Activated naive CD4-positive, alpha-beta T cell treated with anti-CD3 and anti-CD28 coated beads, Interleukin-2, amount 10 ng/mL, durations not matched to agents 7 days and 5 days (primary cell): ENCODE measurements at places on chromosomes 2 and 18.
A peak's percentile ranks its signal among the peaks of the same experiment; 100 is the strongest.

GRCh38 chr2:219886615-219887014, 259.2 kb downstream of the SLC4A3 start:
- H3K4me1 ChIP-seq = no peaks in the 10 kb centered on the region
- H3K4me3 ChIP-seq = no peak overlapping the region
- no peaks in the 10 kb centered on the region for H3K36me3 ChIP-seq

DNA sequence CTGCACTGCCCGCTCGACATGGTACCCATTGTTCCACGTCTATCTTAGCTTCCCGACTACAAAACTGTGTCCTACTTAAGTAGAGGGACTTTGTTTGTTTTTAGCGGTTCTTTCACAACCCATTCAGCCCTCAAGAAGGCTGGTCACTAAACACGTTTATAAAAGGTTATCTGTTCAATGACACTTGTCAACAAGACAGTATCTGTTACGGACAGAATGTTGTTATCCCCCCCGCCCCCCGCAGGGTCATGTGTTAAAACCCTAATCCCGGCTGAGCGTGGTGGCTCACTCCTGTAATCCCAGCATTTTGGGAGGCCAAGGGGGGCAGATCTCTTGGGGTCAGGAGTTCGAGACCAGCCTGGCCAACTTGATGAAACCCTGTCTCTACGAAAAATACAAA, 40.4 kb upstream of the CREG2 start:
- no peak overlapping the region for H3K27ac ChIP-seq

GRCh38 chr2:172350839-172351479, 76.4 kb upstream of the ITGA6 start:
- peaks cover 15% of the 10 kb centered on the region for H3K27me3 ChIP-seq
- DNase-seq = no peak
- no peaks in the 10 kb centered on the region for H3K4me1 ChIP-seq
- H3K36me3 ChIP-seq = no peaks in the 10 kb centered on the region
- H3K27ac ChIP-seq = no peak overlapping the region

DNA sequence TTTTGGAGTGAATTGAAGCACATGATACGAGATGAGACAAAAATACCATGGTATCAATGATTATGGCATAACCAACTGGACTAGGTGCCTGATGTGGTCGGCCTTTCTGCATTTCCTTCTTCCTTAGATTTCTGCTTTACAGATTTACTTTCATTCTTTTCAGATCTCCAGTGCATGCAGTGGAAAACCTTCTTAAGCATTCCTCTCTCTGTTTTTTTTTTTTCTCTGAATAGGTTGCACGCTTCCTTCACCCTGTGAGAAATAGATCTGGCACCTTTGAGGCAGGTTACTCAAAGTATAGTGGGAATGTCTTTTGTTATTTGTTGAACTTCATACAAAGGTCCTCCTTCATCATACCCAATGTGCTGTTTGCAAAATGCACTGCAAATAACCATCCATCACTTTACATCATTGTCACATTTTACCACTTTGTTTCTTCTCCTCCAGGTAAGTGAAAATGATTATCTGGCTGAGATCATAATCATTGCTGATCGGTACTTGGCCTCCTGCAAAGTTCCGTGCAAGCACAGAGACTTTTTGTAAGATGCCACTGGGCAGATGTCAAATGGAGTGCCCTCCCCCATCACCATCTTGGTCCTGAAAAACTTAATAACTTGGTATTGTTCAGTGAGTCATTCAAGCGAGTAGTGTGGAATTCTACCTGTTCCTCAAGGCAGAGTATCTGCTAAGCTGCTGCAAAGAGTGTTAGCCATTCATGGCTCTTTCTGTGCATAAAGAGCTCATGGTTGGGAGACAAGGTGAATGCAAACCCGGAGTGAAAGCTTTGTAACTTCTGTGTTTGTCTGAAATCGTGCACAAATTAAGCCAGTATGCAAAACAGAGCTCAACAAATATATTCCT, 30.0 kb upstream of the KLHL14 start:
- DNase-seq = no peak
- H3K4me1 ChIP-seq = no peaks in the 10 kb centered on the region
- no peak overlapping the region for H3K27ac ChIP-seq
- H3K27me3 ChIP-seq = no peaks in the 10 kb centered on the region
- H3K36me3 ChIP-seq = no peaks in the 10 kb centered on the region
- H3K4me3 ChIP-seq = no peak overlapping the region

DNA sequence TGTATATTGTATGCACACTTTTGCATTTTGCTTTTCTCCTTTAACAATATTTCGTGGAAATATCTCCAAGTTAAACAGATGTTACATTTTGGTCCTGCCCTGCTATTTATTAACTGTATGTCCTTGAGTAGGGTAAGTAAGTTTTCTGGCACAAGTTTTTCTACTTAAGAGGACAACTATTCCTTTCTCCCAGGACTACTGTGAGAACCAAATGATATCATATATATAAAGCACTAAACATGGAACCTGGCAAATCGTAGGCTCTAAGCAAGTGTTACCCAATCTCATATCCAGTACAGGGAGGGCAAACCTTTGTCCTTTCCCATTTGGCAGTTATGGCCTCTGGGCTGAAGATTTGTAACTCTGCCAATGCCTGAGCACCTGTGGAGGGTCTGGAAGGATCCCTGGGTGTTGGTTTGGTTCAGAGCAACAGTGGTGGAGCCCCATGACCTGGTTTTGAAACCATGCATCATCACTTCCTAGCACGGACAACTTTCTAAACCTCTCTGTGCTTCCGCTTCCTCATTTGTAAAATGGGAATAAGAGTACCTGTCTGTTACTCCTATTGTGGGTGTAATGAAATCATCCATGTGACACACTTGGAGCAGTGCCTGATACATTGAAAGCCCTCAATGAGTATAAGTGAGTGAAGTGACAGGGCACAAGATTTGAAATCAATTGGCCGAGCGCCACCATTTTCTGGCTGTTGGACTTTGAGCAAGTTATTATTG, 28.3 kb upstream of the ICOS start:
- H3K4me1 ChIP-seq = peaks cover 16% of the 10 kb centered on the region
- H3K27me3 ChIP-seq = no peaks in the 10 kb centered on the region
- no peak overlapping the region for H3K27ac ChIP-seq
- H3K36me3 ChIP-seq = peaks cover 2% of the 10 kb centered on the region
- H3K4me3 ChIP-seq = no peak overlapping the region

GRCh38 chr2:47534179-47534919, 131.4 kb downstream of the MSH2 start:
- no peak overlapping the region for H3K4me3 ChIP-seq
- H3K36me3 ChIP-seq = no peaks in the 10 kb centered on the region
- H3K4me1 ChIP-seq = no peaks in the 10 kb centered on the region
- H3K27me3 ChIP-seq = peaks cover 4% of the 10 kb centered on the region
- DNase-seq = no peak
- no peak overlapping the region for H3K27ac ChIP-seq

DNA sequence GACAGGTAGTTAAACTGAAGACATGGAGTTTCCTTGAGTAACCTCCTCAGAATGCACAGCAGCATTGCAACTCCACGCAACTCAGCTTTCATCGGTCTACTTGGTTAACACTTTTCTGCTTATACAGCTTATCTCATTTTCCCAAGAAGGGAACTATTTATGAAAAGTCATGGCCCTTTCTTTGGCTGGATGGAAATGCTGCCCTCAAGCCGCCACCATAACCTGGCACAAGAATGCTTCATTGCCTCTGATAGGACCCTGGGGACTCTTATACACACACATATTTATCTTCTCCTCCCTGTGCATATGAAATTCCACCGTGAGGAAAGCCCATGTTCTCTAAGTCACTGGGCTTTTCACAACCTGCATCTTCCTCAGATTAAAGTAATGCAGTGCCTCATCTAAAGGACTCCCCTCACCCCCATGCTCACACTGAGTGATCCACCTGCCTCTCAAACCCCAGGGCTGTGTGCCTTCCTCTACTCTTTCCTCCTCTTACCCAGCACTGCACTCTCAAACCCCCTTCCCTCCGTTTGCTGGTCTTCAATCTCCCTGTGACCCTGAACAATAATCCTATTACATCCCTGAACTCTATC, 192.0 kb upstream of the HNRNPA3 start:
- no peak overlapping the region for H3K4me3 ChIP-seq
- DNase-seq = no peak
- H3K4me1 ChIP-seq = no peaks in the 10 kb centered on the region
- no peaks in the 10 kb centered on the region for H3K36me3 ChIP-seq

DNA sequence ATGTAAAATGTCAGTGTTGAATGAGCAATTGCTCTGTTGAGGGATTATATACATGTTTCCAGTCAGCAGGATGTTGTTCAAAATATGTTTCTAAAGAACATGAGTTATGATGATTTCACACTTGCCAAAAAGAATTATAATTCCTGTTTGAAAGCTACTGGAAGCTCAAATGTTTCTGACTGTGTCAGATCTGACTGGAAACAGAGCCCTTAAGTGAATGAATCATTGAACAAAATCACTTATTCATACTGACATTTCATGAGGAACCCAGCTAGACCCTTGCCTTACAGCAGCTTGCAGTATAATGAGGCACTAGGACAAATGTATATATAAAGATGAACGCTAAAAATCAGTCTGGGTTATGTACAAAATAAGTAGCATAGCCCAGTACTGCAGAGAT, 35.4 kb upstream of the ITGAV start:
- no peak overlapping the region for H3K4me3 ChIP-seq
- DNase-seq = no peak
- no peaks in the 10 kb centered on the region for H3K36me3 ChIP-seq
- H3K4me1 ChIP-seq = no peaks in the 10 kb centered on the region

- DNase-seq = no peak
- H3K4me3 ChIP-seq = no peak overlapping the region
These were observed 206.9 kb upstream of the SPRED2 start for GRCh38 chr2:65639156-65639864.

DNA sequence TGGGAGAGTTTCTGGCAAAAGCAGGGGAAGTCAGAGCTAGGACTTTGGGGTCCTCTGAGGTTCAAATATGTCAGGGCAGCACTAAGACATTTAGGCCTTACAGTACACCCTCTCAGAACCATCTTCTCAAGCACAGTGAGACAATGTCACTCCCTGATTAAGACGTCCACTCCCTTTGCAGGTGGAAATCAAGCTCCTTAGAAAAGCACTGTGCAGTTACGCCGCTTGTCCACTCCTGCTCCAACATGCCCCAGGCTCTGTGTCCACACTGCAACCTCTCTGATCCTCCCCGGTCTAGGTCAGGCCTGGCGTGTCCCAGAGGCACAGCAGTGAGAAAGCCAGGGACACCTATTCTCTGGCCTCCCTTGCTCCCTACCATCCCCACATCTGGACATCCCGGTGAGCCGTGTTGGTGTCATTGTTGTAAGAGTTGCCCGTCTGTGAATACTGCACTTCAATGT, 528.6 kb upstream of the ID2 start:
- H3K4me1 ChIP-seq = peaks cover 9% of the 10 kb centered on the region
- no peaks in the 10 kb centered on the region for H3K36me3 ChIP-seq
- no peak overlapping the region for H3K4me3 ChIP-seq
- DNase-seq = no peak

- peaks cover 17% of the 10 kb centered on the region for H3K27me3 ChIP-seq
- no peak for DNase-seq
- H3K4me3 ChIP-seq = no peak overlapping the region
- no peaks in the 10 kb centered on the region for H3K4me1 ChIP-seq
- no peaks in the 10 kb centered on the region for H3K36me3 ChIP-seq
These were observed 67.0 kb downstream of the ZEB2 start for GRCh38 chr2:144452989-144453336.

GRCh38 chr2:69397234-69397633, 10.2 kb upstream of the GFPT1 start:
- H3K27me3 ChIP-seq = no peaks in the 10 kb centered on the region
- no peak overlapping the region for H3K4me3 ChIP-seq
- peaks cover 37% of the 10 kb centered on the region for H3K36me3 ChIP-seq
- no peak for DNase-seq
- no peaks in the 10 kb centered on the region for H3K4me1 ChIP-seq
- no peak overlapping the region for H3K27ac ChIP-seq

GRCh38 chr2:127820080-127820668, 9.2 kb upstream of the WDR33 start:
- no peak for DNase-seq
- H3K27ac ChIP-seq = no peak overlapping the region
- H3K4me3 ChIP-seq = no peak overlapping the region
- peaks cover 3% of the 10 kb centered on the region for H3K36me3 ChIP-seq

DNA sequence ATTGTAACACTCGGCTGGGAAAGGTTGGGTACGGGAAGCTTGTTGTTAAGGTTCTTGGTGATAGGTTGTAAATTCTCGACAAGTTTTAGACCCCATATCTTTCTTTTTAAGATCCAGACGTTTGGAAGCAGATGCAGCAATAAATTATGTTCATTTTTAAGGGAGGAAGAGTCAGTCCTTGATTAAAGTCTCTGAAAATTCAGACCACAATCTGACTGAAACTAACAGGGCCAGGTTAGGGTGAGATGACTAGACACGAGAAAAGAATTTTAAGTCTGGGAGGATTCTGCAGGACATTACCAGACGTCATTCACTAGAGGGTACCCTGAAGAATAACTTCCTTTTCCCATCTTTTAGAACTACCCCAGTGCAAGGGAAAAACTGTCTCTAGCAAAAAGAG, 16.1 kb downstream of the WIPF1 start:
- H3K36me3 ChIP-seq = peaks cover 72% of the 10 kb centered on the region
- no peaks in the 10 kb centered on the region for H3K27me3 ChIP-seq
- peak overlapping the region; percentile 74 for H3K27ac ChIP-seq
- DNase-seq = no peak
- peaks cover 74% of the 10 kb centered on the region for H3K4me1 ChIP-seq

GRCh38 chr18:13260935-13261640, 42.5 kb downstream of the LDLRAD4 start:
- H3K36me3 ChIP-seq = no peaks in the 10 kb centered on the region
- peaks cover 13% of the 10 kb centered on the region for H3K27me3 ChIP-seq
- H3K27ac ChIP-seq = no peak overlapping the region
- peaks cover 35% of the 10 kb centered on the region for H3K4me1 ChIP-seq
- H3K4me3 ChIP-seq = no peak overlapping the region

DNA sequence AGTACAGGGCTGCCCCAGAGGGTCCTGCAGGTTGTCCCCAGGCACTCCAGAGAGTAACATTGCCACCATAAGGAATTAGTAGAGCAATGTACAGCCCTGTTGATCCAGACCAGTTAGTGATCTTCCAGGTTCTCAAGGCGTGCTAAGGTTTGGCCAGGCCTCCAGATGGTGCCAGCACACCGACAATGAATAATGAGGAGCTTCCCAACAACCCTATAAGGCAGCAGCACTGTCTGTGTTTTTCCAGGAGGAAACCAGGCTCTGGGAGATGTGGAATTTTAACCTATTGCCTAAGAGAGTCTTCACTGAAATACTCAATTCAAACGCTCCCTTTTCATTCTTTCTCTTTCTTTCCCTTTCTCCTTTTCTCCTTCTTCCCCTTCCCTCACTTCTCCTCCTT, 122.1 kb downstream of the MGAT5 start:
- H3K4me1 ChIP-seq = no peaks in the 10 kb centered on the region
- H3K27me3 ChIP-seq = no peaks in the 10 kb centered on the region
- H3K27ac ChIP-seq = no peak overlapping the region
- no peak for DNase-seq
- no peak overlapping the region for H3K4me3 ChIP-seq

GRCh38 chr2:15146960-15147359, 414.2 kb downstream of the NBAS start:
- H3K4me1 ChIP-seq = peaks cover 13% of the 10 kb centered on the region
- H3K4me3 ChIP-seq = no peak overlapping the region
- no peaks in the 10 kb centered on the region for H3K36me3 ChIP-seq
- no peak for DNase-seq

- no peak overlapping the region for H3K27ac ChIP-seq
- no peak overlapping the region for H3K4me3 ChIP-seq
- peaks cover 33% of the 10 kb centered on the region for H3K4me1 ChIP-seq
- no peak for DNase-seq
These were observed 20.1 kb upstream of the ID2 start for GRCh38 chr2:8661736-8662135.

- no peak overlapping the region for H3K27ac ChIP-seq
- no peak for DNase-seq
- peaks cover 9% of the 10 kb centered on the region for H3K4me1 ChIP-seq
- peaks cover 20% of the 10 kb centered on the region for H3K27me3 ChIP-seq
- H3K4me3 ChIP-seq = no peak overlapping the region
- H3K36me3 ChIP-seq = peaks cover 3% of the 10 kb centered on the region
These were observed 19.3 kb upstream of the TNFAIP6 start for GRCh38 chr2:151338115-151338514.
